ENCODE measurements at places on chromosomes 12 and 14.

- peak; percentile 54 for DNase-seq
Measured at GRCh38 chr14:70714055-70714550, 72.4 kb downstream of the TTC9 start.

- no peak for DNase-seq
Measured at GRCh38 chr12:131133015-131133905, 179.6 kb downstream of the ADGRD1 start.

- DNase-seq, result no peak
Measured at GRCh38 chr12:47184813-47185212, 105.1 kb upstream of the AMIGO2 start.

DNA sequence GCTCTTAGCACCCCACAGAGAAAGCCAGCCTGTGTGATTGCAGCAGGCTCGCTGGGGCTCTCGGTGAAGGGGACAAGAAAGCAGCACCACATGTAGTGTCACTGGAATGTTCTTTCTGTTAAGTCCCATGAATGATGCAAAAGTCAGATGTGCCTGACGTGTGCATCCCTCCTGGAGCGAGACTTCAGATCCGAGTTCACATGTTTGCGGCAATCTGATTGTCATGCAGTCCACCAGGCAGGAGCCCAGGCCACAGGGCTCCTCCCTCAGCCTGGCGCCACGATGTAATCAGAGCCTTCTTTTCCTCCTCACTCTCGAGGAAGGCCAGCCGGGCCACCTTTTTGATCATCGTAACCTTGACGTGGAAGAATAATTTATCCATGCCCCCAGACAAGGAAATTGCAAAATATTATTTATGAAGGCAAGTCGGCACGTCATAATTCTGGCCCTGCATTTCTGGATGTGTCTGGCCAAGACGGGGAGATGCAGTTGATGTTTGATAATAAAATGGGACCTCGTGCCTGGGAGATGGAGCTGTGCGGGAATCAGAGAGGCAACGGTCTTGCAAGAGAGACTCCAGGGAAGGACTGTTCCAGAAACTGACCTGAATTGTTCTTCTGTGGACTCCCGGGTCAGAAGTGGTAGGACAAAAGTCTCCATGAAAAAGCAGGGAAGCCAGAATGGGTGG, 214.6 kb downstream of the PHETA1 start:
- DNase-seq, result no peak

GRCh38 chr12:28460420-28461130, 270.3 kb downstream of the CCDC91 start:
- no peak for DNase-seq

GRCh38 chr12:122980183-122981035, at the start of gene ARL6IP4:
Gene ARL6IP4, plus strand, starts transcription at chr12:122980681. Its CDS starts 459 bp downstream, at chr12:122981140.
- peak; percentile 58 for DNase-seq

DNA sequence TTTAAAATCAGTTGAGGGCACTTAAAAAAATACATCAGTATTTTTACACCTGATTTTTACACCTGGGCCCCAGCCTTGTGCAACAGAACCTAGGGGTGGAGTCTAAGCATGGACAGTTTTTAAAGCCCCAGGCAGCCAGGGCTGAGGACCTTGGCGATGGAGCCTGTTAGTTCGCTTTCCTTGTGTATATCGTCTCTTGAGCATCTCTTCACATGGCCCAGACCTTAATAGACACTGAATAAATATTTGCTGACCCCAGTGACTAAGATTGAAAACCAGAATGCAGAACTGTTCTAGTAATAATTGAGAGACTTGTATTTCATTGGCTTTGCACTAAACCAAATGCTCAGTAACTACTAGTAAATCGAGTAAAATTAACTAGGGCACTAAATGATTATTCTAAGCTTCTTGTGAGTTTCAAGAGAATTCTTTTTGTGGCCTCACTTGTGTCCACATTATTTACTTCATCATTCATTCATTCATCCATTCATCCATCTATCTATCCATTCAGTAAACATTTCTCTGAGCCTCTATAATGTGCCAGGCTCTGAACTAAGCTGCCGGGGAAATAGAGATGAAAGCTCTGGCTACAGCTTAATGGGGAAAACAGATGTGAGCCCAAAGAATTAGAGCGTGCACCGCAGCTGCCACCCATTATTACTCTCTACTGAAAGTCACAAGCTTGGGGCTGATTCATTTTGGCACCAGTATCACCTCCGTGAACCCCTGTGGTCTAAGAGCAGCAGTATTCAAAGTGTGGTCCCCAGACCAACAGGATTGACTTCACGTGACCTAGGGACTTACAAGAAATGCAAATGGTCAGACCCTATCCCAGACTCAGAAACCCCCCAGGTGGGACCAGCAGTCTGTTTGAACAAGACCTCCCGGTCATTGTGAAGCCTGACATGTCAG, 30.7 kb upstream of the BCL7A start:
- DNase-seq, result no peak

DNA sequence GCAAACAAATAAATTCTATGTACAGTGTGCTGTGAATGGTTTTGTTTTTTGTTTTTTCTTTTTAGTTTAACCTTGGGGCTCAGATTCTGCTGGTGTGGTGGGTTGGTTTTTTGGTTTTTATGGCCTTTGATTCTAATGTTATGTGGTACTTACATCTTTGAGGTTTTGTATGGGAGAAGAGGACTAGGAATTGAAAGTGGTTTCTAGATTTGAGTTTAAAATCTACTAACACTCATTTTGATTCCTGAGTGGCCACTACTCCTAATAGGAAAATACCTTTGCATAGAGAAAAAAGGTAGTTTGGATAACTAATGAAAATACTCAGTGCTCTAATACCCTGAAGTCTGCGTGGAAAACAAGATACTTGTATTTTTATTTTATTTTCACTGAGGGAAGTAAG, 137.7 kb downstream of the MON2 start:
- DNase-seq, result no peak

- no peak for DNase-seq
Measured at GRCh38 chr12:118536306-118536906, 160.1 kb downstream of the SUDS3 start.

DNA sequence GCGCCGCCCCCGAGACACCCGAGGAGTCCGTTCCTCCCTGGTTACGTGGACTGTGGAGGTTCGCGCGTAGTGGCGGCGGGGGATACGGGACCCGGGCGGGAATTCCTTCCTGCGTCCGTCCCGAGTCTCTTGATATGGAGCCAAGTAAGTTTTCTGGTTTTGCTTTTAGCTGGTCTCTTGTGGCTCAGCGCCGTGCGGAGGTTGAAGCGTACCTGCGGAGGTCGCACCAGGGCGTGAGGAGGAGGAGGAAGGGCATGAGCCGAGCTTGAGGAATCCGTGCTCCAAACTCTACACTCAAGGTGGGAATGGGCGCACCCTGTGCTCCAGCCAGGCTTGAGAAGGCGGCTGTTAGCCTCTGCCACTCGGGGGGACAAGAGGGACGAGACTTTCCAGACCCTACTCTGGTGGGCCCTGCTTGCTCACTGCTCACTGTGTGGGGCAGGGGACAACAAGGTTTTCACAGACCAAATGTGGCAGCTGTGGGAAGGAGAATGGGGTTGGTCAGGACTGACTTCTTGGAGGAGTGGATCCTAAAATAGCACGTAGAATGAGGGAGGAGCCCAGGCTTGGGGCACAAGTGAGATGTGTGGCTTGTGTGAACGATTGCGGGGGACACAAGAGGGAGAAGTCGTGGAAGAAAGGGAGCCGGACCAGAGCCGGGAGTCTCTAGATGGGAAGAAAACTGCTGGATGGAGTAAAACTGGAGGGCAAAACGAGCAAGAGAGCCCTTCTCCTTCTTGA, 577 bp downstream of the ATG101 start:
- no peak for DNase-seq

GRCh38 chr14:68851078-68851477, 58.2 kb upstream of the ZFP36L1 start:
- no peak for DNase-seq

- DNase-seq, result no peak
Measured at GRCh38 chr14:98415766-98416165, 856.2 kb downstream of the BCL11B start.

DNA sequence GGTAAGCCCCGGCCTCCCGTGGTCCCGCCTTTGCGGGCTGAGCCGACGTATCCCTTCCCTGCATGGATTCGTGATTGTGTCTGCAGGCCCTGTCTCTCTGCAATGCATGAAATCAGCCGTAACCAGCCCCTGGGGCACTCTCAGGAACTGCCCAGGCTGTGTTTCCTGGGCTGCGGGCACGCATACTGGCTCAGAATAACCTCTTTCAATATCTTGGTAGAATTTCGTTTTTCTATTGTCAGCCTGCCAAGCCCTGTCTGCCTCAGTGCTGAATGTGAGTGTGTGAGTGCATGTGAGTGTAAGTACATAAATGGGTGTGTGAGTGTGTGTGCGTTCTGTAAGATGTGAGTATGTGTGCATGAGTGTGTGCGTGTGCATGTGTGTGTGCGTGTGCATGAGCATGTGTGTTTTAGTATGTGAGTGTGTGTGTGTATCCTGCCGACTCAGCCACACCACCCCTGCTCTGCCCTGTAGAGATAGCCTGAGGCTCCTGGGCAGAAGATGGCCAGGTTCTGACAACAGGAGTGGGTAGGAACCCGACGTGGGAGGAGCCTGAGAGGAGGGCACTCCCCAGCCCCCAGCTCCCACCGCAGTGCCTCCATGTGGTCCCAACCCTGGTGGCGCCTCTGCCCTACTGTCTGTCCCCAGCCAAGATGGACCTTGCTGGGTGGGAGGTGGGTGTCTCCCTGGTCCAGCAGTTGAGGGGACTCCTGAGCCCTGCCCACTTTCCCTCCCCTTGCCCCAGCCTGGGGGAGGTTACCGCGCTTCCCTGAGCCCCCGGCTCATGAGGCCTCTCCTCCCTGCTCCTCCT, 268.8 kb downstream of the ADGRD1 start:
- no peak for DNase-seq

DNA sequence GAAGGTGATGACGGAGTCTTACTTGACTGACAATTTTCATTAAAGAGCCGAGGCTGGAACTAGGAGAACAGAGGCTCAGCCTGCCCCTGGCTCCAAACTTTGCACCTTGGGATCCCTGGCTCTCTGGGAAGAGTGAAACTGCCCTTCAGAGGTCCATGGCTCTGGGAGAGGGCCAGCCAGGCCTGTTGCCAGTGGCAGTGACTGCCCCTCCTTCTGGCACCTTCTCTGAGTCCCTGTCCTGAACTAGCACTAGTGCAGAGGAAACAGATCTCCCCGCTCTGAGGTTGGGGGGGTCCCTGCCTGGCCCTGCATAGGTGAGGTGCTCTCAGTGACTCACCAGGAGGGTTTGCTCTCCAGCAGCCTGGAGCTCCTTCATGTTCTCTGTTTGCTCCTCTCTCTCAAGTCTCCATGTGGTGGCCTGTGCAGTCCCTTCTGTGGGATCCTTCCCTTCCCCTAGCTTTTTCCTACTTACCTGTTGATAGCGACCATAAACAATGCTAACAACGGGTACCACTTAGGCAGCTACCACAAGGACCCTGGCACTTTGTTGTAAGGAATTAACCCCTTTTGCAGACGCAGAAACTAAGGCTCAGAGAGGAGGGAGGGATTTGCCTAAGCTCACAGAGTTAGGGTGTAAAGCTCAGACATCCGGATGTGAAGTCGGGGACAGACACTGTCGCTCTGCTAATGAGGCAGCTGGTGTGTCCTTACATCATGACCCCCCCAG, 22.4 kb downstream of the FAM222A start:
- peak; percentile 2 for DNase-seq

Measured in activated gamma-delta T cell treated with Interleukin-2 at 50 U/mL for 16 hours (primary cell).